ENCODE measurements at places on chromosomes 1 and 21.

DNA sequence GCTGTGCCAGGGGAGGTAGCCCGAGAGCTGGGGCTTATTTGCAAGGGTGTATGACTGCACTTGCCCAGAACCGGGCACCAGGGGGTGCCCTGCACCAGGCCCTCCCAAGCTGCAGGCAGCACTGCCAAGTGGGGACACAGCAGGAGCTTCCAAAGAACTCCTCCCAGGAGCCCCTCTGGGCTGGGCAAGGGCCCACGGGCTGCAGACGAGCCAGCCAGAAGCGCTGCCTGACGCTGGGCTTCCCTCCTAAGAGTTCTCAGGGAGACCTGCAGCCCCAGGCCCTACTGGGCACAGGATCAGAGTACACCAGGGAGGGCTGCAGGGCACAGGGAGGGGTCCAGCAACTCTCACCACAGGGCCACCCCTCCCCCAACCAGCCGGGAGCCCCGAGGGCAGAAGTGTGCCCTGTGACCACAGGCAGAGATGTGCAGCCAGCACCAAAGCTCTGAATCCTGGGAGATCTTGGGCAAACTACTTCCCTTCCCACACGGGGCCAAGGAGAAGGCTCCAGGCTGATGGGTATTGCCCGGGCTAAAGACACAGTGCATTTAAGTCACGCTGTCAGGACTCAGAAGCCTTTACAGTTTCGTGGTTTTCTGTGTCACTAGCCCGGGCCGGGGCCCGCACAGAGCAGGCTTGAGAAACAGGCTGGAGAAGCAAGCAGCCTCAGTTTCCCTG lies 63.4 kb downstream of the KCNAB2 start:
- DNase-seq, result peak; percentile 59

GRCh38 chr1:42380586-42381279 lies at the start of gene RIMKLA:
RIMKLA (plus strand) TSS chr1:42380792; CDS start chr1:42380935, 143 bp downstream.
- peak; percentile 12 for DNase-seq

- peak; percentile 48 for DNase-seq
Observed at GRCh38 chr1:111747282-111747734, 8.1 kb upstream of the INKA2 start.

DNA sequence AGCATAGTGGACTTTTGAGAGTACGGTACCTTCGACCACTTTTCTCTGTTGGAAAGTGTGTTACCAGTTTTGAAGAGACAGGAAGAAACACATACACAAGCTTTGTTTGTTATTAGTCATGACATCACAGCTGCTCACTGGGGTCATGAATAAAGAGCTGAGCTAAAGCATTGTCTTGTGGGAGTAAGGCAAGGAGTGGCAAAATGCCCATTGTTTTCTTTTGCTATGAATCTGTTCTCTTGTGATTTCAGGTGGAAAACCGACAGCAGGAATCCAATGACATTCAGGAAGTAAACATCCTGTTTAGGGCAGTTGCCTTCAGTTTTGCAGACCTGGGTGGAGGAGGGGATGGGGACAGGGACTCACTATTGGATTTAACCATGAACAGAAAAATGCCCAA lies 66.2 kb downstream of the RGL1 start:
- no peak for DNase-seq

- DNase-seq, result no peak
Observed at GRCh38 chr1:94531664-94532063, 9.9 kb downstream of the F3 start.

DNA sequence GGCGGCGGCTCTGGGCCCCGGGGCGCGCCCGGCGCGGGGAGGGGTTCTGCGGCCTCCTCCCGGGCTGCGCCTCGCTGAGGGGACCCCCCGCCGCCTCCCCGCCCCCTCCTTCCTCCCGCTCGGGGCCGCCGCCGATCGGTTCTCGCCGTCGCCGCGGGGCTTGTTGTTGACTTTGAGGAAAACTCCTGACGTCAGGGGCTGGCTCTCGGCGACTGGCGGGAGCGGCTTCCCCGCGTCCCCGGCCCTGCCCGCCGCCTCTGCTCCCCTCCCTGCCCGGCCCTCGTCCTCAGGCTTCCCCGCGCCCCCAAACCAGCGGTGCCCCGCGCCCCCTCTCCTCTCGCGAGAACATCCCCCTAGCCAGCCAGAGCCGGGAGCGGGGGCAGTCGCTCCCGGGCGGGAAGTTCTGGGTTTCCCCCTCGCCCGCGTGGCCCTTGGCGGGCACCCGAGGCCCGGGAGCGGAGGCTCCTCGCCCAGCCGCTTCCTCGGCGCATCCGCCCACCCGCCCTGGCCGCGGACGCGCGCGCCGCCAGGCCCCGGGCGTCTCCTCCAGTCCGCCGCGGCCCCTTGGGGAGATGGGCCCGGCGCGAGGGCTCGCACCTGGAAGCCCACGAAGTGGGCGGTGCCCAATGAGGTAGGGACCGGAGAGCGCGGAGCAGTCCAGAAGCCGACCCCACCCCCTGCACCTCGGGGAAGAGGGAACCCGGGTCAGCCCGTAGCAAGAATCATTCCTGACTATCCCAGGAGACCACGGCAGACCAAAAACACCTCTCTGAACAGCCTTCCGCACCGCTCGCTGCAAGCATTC lies 611 bp upstream of the AKT3 start:
- peak; percentile 76 for DNase-seq

- DNase-seq, result no peak
Observed at GRCh38 chr1:34060901-34061415, 104.1 kb downstream of the CSMD2 start.

DNA sequence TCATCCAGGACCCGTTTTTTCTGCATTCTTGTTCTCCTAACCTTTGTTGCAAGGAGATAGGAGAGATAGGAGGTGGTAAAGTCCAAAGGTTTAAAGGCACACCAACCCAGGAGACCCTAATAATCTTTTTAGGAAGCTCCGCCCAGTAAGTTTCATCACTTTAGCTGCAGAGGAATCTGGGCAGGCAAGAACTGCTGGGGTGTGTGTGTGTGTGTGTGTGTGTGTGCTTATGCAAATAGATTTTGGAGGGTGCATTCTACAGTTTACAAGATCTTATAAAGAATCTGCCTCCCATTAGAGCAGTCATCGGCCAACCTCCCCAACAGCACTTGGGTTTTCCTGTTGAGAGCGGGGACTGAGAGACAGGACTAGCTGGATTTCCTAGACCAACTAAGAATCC lies 3.9 kb upstream of the IL10 start:
- no peak for DNase-seq

GRCh38 chr1:23585321-23586022 lies 26.2 kb upstream of the ID3 start:
- DNase-seq, result no peak

DNA sequence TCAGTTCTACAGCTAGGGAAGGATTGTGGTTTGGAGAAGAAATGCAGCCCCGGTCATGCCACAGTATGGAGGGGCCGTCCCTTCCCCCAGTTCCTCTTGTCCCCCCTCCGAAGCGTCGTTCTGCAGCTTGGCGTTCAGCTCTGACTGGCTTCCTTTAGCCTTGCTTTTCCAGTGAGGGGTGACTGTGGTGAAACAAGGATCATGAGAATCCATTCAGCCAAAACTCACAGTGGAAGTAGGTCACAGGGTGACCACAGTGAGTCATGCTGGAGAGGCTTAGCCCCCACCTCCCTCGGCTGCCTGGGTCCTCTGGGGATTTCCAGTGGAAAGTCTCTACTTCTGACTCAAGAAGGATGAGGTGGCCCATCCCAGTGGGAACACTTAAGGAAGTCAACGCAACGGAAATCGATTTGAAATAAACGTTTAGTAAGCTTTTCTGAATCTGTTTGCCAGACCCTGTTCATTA lies 37.3 kb upstream of the COL6A2 start:
- no peak for DNase-seq

DNA sequence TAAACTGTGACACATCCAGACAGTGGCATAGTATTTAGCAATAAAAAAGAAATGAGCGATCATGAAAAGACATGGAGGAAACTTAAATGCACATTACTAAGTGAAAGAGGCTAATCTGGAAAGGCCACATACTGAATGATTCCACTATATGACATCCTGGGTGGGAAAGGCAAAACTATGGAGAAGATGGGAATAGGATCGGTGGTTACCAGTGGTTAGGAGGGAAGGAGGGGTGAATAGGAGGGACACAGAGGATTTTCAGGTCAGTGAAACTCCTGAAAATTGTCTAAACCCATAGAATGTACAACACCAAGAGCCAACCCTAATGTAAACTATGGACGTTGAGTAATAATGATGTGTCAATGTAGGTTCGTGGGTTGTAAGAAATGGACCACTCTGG lies 13.8 kb downstream of the AGT start:
- no peak for DNase-seq

All from DMS 273 treated with DMSO at 0.1 percent for 48 hours (cell line).